ENCODE measurements at places on chromosomes 7 and 10.

- H3K4me3 ChIP-seq = no peak overlapping the region
- H3K27me3 ChIP-seq = no peaks in the 10 kb centered on the region
- no peaks in the 10 kb centered on the region for H3K4me1 ChIP-seq
- H3K27ac ChIP-seq = no peak overlapping the region
Measured at GRCh38 chr10:52020702-52021101, 293.4 kb upstream of the DKK1 start.

- peak overlapping the region; percentile 93 for H3K4me3 ChIP-seq
- H3K27me3 ChIP-seq = no peaks in the 10 kb centered on the region
- peaks cover 46% of the 10 kb centered on the region for H3K4me1 ChIP-seq
- peak overlapping the region; percentile 78 for H3K27ac ChIP-seq
- peaks cover 52% of the 10 kb centered on the region for H3K36me3 ChIP-seq
Measured at GRCh38 chr10:73771722-73772280, 10.0 kb upstream of the CHCHD1 start.

- peaks cover 8% of the 10 kb centered on the region for H3K4me1 ChIP-seq
- H3K36me3 ChIP-seq = no peaks in the 10 kb centered on the region
- no peak overlapping the region for H3K27ac ChIP-seq
- no peak overlapping the region for H3K4me3 ChIP-seq
Measured at GRCh38 chr7:134850066-134850465, 70.6 kb downstream of the CALD1 start.

DNA sequence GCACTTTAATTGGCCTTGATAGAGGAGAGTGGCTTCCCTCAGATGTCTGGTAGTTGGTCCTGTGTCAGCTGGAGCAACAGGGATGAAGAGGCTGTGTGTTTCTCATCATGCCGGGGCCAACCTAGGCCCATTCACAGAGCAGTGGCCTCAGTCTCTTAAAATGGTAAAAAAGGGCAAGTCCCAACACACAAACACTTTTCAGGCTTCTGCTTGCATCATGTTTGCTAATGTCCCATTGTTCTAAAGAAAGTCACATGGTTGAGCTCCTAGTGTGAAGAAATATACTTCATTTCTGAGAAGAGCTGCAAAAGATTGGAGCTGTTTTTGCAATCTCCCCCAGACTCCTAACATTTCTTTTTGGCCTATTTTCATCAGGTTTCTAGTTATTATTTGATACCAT, 40.6 kb upstream of the RBAK start:
- H3K36me3 ChIP-seq = peaks cover 13% of the 10 kb centered on the region
- no peak overlapping the region for H3K27ac ChIP-seq
- no peaks in the 10 kb centered on the region for H3K27me3 ChIP-seq
- no peak for DNase-seq
- H3K4me1 ChIP-seq = peaks cover 2% of the 10 kb centered on the region

DNA sequence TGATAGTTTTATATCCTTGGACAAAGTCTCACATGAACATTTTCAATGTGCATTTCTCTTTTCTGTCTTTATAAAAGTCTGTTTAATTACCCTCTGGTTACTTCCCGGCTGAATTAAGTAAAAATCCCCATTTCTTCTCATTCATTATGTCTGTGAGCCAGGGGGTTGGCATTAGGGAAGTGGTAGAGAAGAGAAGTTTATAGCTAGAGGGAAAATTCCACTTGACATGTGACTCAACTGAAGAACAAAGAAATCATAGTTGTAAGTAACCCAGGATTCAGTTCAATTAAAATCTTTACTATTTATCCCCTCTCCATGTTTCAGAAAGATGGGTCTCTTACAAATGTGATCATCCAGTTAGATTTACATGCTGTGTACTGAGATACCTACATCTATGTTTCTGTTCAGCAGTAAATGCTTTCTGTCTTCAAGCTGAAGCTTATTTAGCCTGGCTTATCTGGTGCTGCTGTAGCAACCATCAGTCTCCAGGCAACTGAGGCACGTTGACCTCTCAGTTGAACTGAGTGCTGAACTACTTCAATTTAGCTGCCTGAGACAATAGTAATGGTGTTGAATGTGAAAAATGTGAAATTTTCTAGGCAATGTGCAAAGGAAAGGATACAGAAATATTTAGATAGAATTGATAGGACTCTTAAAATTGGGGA, 181.6 kb downstream of the MLLT10 start:
- no peak overlapping the region for H3K4me3 ChIP-seq
- peaks cover 5% of the 10 kb centered on the region for H3K36me3 ChIP-seq
- no peaks in the 10 kb centered on the region for H3K4me1 ChIP-seq
- H3K27me3 ChIP-seq = no peaks in the 10 kb centered on the region

DNA sequence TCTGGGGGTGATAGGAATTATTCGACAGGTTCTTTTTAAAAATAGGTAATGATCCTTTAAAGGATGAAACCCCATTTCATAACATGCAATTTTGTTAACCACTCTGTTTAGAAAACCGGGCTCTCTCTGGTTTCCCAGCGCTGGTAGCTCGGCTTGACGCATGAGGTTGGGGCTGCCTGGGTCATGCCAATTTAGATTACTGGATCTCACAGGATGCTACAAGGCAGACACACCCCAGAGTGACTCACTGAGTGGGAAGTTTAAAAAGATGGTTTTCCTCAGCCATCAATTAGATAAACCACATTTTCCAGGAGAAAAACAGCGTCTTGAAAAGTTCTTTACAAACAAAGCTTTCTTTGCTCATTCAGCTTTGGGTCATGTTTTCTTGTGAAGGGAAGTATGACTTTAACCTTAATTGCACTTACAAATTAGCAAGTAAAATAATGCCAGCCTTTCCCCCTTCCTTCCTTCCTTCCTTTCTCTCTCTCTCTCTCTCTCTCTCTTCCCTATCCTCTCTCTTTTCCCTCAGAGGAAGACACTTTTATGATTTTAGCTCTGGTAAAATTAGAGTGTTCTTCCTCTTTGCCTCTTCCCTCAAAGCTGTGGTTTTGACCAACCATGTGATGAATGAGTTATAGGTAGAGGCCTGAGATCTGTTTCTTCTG, 99.8 kb downstream of the EPDR1 start:
- H3K4me3 ChIP-seq = no peak overlapping the region
- peaks cover 12% of the 10 kb centered on the region for H3K27me3 ChIP-seq

DNA sequence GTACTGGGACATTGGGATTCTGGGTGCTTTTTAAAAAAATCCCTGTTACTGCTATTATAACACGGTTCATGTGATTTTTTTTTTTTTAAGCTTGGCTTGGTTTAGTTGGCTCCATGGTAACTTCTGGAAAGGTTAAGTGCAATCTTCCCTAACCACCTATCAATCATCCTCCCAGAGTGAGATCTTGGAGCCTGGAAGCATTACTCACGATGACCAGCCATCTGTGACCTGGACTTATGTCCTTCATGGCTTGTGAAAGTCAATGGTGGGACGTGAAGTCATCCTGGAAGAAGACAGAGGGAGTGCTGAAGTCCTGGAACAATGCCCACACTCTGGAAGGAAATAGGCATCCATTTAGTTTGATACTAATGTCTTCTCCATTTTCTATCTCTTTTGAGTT, 135.5 kb upstream of the FRMD4A start:
- H3K27me3 ChIP-seq = peaks cover 50% of the 10 kb centered on the region
- DNase-seq = no peak
- no peak overlapping the region for H3K27ac ChIP-seq
- no peaks in the 10 kb centered on the region for H3K36me3 ChIP-seq
- H3K4me1 ChIP-seq = no peaks in the 10 kb centered on the region

DNA sequence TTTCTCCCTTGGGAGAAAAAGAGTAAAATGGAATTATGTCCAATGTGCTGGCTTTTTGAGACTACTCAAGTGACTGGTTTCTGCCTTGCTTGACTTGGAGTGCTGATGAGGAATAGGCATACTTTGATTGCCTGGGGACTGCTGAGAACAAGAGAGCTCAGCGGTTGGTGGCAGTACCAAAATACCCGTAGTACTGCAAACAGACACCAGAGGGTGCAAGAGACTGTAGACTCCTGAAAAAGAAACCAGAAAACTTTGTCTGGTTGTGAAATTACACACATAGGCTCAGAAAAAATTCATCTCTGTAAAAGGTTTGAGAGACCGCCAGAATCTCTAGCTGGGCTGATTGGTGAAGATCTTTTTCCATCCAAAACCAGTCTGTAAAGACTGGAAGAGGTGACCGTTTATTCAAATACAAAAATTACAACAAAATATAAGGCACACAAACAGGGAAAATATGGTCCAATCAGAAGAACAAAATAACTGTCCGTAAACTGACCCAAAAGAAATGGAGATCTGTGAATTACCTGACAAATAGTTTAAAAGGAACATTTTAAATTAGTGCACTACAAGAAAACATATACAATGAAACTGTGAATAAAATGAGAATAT, 18.5 kb downstream of the BICC1 start:
- no peaks in the 10 kb centered on the region for H3K4me1 ChIP-seq
- no peaks in the 10 kb centered on the region for H3K36me3 ChIP-seq
- DNase-seq = no peak

DNA sequence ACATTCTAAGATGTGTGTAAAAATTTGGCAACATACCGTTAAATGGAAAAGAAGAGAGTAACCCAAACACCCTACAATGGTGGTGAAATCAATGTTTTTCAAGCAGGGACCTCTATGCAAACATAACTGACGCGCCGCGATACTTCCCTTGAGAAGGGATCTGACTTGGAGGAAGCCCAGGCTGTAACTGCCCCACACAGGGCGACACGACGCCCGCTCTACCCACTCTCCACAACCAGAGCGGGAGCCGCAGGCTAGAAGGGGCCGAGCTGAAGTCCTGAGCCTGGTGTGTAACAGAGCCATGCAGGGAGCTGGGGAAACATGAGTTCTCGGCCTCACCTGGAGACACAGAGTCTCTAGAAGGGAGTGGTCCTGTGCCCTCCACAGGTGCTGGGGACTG, 120.2 kb downstream of the FAM53B start:
- H3K27ac ChIP-seq = no peak overlapping the region
- no peak overlapping the region for H3K4me3 ChIP-seq
- H3K27me3 ChIP-seq = no peaks in the 10 kb centered on the region
- H3K4me1 ChIP-seq = peaks cover 15% of the 10 kb centered on the region
- H3K36me3 ChIP-seq = no peaks in the 10 kb centered on the region
- DNase-seq = no peak

DNA sequence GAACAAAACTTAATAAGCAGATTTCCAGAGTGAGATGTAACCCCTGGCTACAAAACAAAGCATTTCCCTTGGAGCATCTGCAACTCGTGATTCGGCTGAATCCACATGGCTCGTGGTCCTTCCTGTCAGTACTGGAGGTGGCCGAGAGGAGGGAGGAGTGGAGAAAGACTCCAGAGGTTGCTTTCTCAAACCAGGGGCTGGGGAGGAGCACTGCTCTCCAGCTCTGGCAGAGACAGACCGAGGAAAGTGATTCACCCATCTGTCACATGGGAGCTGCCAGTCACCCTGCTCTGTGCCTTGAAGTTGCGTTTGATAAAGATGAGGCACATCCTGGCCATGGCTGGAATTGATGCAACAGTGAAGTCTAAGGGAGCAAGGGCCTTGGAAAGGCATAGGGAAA, 72.7 kb downstream of the COL13A1 start:
- H3K27me3 ChIP-seq = peaks cover 2% of the 10 kb centered on the region
- no peaks in the 10 kb centered on the region for H3K36me3 ChIP-seq
- H3K4me1 ChIP-seq = no peaks in the 10 kb centered on the region
- DNase-seq = no peak

DNA sequence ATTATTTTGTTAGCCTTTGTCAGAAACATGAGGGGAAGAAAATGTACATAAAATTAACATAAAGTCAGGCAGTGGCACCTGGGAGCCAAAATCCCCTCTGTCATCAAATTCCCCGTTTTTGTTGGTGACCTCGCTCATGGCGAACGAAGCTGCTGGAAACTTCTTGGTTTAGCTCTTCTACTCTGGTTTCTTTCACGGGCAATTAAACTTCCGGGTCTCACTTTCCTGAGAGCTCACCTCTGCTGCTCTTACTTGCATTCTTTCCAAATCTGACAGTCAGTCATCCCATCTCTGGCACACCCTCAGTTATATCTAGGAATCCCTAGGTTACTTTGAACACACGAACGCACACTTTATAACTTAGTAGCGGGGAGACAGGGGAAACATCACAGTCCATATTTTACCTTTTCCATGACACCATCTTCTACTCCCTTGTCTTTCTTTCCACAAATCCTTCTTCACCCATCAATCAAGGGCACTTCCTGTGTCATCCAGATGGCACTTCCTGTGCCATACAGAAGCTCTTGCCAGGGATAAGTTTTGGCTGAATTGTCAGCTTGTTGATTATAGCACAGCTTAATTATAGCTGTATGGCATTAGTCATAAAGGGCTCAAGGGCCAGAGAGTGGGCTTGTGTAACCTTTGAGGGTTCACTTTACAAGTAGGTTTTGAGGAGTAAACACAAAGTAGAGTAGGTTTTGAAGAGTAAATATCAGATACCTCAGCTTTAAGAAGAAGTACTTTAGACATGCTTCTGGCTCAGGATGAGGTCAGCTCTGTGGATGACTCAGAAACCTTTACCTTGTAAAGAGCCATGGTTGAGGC, 105.1 kb downstream of the GATA3 start:
- H3K27ac ChIP-seq = no peak overlapping the region
- peaks cover 21% of the 10 kb centered on the region for H3K27me3 ChIP-seq
- H3K4me3 ChIP-seq = no peak overlapping the region
- H3K4me1 ChIP-seq = no peaks in the 10 kb centered on the region
- DNase-seq = no peak

GRCh38 chr10:95233377-95234034, 39.5 kb downstream of the ACSM6 start:
- H3K27me3 ChIP-seq = no peaks in the 10 kb centered on the region
- H3K4me3 ChIP-seq = no peak overlapping the region
- DNase-seq = no peak
- no peak overlapping the region for H3K27ac ChIP-seq
- H3K4me1 ChIP-seq = peaks cover 12% of the 10 kb centered on the region

Measured in natural killer cell treated with Interleukin-12 subunit alpha and Interleukin-12 subunit beta and Interleukin-15 and Interleukin-18, amount 100 ng/mL, for 72 hours (primary cell).